ENCODE measurements at places on chromosomes 5 and 9.

DNA sequence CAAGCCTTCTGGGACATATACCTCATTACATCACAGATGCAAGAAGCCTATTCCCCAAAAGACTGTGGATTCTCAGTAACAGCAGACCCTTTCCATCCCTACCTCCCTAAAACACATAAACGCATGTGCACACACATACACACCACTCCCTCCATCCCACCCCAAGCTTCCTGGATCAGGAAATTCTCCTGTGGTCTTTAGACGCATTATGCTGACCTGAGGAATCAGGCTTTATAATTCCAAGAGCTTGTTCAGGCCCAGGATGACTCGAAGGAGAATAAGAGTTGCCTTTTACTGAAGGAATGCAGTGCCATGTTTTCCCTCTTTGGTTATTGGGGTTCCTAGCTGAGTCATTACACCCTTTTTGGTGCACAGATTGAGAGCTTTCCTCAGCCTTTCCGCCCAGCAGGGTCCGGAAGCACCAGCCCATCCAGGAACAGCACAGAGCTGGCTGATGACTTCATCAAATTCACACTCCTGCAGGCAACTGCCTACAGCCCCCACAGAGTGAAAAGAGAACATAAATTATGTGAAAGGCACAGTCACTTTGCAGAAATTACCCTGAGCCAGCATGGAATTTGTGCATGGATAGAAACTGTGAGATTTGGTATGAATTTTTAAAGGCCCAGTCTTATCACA, 385.0 kb upstream of the TRPC7 start:
- DNase-seq = no peak

DNA sequence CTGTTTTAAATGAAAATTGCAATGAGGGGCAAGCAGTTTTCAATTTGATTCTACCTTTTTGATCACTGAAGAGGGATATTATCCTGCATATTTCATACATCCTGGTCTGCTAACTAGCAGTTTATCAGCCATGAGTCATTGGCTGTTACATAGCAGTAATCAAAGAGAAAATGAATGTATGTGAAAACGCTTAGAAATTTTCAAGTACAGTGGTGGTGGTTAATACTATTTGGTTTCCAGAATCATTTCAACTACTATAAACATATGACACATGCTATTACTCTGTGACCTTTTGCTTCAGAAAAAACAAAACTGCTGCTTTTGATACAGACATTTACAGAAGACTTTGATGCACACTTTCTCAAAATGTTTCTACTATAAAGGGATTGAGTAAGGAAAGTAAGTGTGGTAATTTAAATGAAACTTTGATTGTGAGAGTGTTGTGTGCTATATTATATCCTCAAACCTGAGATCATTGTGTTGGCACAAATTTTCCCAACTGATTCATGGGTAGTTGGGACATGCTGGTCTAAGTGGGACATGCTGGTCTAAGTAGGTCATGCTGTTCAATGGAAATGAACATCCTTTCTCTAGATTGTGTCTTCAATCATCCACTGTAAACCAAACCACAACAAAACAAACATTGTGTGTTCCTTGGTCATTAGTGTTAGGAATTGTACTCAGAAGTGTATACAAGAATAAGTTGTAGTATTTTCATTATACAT, 5.1 kb downstream of the RNF14 start:
- no peak for DNase-seq

DNA sequence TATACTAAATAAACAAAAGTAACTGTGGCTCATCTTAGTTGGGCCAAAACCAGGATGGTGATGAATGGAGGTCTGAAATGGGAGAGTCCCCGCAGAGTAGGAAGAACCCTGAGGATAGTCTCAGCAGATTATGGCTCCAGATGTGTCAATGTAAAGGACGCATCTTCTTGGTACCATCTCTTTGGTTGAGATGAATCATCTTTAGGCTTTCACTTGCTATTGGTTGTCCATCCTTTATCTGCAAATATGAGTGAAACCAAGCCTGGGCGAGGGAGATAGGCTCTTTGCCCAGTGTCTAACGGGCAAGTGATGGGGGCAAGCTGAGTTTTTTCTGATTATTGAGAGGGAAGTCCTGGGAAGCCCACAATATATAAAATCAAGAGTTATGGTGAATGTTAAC, 19.4 kb upstream of the LCP2 start:
- DNase-seq = no peak

- no peak for DNase-seq
Observed at GRCh38 chr5:90930756-90931431, 372.3 kb downstream of the ADGRV1 start.

DNA sequence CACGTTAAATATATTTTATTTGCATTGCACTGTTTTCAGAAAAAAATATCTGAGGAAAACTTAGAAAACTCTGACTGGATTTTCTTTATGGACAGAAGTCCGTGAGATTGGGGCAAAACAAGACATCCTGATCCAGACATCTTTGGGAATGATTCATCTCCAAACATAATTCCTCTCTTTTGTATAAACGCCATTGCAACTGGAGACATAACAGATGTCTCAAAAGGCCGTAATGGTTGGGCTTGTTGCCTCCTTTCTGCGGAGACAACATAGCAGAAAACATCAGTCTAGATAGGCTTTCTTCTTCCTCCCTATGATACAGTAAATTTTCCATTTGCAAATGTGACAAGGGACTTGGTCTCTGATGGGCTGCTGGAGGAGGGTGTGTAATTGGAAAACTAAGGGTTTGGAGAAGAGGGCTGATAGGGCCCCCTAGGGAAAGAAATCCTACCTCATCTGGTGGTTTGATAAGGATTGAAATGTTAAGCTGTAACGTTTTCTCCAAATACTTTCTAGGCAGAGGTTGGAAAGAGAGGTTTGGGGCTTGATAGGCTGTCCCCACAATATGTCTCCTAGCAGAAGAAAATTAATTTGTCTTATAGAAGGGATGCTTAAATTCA, 631.5 kb upstream of the ST8SIA4 start:
- DNase-seq = no peak
